ENCODE measurements at places on chromosomes 5 and 9.

DNA sequence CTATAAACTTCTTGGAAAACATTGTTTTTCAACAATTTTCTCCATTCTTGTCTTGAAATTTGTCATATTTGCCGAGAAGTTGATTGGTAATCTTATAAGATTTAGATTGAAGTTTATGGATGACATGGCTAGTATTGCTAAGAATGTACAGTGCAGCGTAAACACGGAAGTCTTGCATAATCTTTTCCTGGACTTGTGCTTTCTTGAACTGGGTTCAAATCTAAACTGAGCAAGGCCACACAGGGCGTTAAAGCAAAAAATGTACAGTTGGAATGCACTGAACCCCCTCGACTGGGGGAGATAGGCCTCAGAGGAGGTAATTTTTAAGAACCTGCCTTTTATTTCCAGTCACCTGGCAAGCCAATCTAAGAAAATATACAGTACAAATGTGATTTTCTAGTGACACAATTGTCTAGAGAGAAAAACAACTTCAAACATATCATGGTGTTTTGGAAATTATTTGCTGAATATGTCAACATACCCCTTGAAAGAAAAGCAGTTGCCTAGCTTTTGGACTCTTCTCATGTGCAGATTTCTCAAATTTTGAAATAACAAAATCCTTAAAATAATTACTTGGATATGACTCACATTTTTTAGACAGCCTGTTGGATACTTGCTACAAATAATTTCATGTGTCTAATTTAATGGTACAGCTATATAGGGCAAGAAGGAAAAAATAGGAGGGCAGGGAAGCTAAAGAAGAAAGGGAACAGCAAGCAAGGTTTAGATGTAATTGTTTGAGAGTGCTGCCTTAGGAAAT lies 18.5 kb upstream of the GAS1 start:
- DNase-seq, result no peak

DNA sequence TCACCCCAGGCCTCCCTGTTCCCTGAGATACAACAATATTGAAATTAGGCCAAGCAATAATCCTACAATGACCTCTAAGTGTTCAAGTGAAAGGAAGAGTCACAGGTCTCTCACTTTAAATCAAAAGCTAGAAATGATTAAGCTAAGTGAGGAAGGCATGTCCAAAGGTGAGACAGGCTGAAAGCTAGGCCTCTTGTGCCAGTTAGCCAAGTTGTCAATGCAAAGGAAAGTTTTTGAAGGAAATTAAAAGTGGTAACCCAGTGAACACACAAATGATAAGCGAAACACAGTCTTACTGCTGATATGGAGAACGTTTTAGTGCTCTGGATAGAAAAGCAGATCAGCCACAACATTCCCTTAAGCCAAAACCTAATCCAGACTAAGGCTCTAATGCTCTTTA lies 39.8 kb downstream of the PTAR1 start:
- DNase-seq, result no peak

GRCh38 chr9:35085078-35085477 lies 5.3 kb upstream of the FANCG start:
- DNase-seq, result no peak

GRCh38 chr5:158074992-158075769 lies 216.2 kb upstream of the CLINT1 start:
- peak; percentile 2 for DNase-seq

DNA sequence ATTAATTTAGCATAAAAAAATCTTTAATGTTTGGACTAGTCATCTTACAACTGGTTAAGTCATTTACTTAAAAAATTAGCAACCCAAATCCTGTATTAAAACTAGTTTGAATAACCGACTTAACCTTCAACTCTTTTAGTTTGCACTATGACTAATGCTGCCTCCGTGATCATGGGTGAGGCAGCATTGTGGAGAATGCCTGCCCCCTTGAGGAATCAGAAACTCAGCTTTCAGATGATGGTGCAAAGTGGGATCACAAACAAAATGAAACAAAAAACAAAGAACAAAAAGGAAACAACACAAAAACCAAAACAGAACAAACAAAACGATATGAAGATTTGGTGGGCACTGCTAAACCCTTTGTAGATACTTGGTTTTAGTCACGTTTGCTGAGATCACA lies 127.0 kb upstream of the PALM2AKAP2 start:
- no peak for DNase-seq

DNA sequence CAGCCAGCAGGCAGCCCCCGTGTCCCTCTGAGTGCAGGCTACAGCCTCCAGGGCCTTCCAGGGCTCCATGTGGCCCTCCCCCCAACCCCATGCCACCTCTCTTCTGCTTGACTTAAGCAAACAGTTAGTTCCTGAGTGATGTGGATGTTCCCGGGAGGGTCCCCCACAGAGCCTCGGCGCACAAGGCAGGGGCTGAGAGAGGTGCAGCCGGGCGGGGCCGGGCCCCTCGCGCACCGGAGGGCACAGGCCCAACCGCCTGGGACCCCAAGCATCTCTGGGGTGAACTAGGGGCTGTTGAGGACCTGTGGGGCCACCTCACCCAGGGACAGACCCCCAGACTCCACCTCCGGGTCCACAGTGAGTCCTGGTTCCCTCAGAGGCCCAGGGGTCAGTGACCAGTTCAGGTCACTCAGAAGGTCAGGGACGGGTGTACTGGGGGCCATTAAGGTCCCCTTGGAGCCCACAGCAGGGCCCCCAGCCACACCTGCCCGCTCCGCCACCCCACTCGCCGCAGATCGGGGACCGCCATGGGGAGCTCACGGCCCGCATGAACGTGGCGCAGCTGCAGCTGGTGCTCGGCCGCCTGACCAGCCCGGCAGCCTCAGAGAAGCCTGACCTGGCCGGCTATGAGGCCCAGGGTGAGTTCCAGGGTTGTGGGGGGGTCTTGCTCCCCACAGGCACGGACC lies 13.2 kb downstream of the GPSM1 start:
- DNase-seq, result no peak

DNA sequence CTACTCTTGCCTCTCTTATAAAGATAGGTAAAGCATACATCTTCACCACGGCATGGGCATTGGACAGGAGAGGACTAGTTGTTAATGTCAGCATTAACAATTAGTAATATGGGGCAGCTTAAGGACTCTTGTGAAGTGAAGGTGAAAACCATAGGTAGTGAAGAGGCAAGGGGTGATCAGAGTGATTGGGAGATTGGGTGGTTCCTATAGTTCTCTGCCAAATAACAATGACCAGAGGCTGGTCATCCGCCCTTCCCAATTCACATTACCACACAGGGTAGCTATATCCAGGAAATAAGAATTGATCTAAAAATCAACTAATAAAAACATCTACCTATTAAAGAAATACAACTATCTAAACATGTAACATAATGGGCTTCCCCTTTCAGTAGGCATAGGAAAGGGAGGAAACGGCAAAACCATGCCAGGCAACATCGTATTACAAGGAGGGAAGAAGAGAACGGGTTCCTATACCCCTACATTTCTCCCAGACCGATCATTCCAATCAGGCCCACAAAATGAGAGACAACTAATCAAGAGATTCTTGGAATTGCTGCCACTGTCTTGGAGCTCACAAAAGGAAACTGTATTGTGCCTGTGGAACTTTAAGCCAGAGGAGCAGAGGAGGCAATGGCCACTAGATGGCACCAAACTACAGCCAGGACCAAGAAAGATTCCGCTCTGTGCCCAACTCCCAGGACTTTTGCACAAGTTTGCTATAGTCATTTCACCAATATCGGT lies 121.6 kb downstream of the FBXL17 start:
- DNase-seq, result peak; percentile 21

DNA sequence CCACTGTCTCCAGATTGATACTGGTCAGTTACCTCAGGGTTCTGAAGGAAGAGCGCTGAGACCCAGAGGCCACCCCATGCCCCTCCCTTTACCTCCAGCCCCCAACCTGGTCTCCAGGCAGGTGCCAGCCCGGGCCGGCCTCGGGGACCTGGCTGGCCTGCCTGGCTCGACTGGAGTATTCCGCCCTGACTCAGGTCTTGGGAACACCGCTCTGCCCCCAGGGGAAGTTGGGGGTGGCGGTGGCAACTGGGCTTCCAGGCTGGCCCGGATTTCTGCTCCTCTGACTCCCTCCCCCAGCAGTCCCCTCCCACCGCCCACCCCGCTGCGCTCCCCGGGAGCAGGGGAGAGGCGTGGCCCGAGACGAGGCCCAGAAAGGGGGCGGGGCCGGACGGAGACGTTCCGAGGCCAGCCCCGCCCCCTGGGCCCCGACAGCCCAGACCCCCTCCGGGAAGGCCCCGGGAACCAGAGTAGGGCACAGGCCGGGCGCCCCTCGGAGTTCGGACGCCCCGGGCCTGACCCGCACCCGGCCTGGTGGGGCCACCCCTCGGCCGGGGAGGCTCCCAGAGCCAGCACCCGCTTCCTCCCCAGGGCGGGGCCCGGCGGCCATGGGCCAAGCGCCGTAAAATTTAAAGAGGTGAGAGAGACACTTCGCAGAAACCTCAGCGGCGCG lies 82.5 kb upstream of the ZBTB43 start:
- DNase-seq, result peak; percentile 70

DNA sequence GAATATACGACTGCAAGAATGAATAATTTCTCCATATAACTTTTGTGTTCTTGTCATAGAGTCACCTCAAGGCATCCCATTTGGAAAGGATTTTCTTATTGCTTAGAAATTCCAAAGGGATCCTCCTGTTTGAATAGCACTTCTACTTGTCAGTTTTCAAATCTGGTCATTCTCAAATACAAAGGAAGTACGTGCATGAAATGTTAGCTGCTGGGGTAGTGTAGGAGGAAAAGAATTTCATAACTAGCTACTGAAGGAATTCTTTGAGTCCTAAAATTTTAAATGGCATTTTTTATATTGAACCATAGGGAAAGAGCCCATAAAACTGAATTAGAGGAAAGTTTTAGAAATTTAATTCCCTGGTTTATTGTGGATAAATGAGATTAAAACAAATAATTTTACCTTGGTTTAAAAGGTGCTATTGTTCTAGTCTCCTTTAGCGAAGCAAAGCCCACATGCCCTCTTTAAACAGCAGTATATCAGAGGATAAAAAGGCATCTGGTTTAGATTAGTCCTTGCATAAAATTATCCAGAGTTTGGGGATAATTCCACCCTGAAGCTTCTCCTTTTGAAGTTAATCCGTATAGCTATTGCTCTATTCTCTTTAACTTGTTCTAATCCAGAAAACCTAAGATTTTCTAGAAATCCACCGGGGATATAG lies 2.0 kb upstream of the MPDZ start:
- DNase-seq, result no peak

GRCh38 chr5:165714598-165714997 lies 2209.2 kb downstream of the MAT2B start:
- no peak for DNase-seq

- no peak for DNase-seq
Measured at GRCh38 chr9:131020388-131020787, 11.4 kb downstream of the LAMC3 start.

- DNase-seq, result no peak
Measured at GRCh38 chr9:99411479-99412115, 189.5 kb downstream of the SEC61B start.

DNA sequence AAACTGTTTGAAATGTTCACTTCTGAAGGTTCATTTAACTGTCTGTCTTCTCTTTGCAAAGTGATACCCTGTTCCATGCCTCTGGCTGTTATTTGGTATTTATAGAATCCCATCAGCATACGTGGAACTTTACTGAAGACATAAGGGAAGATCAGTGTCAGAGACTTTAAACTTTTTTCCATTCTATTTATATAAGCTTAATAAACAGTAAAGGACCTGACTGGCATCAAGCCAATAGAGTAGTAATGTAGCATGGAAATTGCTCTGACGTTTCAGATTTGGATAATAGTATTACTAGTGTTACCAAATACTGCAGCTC lies 94.9 kb upstream of the MINAR2 start:
- DNase-seq, result no peak

- no peak for DNase-seq
Measured at GRCh38 chr5:116569999-116570398, 4.6 kb downstream of the SEMA6A start.

DNA sequence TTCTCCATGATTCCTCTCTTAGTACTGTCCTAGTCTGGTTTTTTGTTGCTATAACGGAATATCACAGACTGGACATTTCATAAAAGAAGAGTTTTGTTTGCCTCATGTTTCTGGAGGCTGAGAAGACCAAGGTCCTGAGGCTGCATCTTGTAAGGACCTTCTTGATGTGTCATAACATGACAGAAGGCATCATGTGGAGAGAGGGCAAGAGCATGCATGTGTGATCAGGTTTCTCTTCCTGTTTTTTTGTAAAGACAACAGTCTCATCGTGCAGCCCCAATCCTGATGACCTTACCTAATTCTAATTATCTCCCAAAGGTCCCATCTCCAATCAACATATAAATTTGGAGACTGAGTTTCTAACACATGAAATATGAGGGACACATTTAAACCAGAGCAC lies 108.4 kb downstream of the MSX2 start:
- no peak for DNase-seq

DNA sequence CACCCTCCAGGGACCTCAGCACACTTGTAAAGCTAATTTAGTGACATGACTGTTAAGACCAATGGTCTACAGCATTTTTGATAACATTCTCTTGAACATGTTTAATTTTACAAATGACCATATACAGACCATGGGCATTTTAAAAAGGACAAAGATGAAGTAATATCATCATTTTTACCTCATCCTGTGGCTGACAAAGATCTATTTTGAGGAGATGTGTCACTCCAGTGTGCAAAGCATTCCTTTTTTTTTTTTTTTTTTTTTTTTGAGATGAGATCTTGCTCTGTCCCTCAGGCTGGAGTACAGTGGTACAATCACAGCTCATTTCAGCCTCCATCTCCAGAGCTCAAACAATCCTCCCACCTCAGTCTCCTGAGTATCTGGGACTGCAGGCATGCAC lies 118.2 kb upstream of the TBC1D2 start:
- DNase-seq, result no peak

DNA sequence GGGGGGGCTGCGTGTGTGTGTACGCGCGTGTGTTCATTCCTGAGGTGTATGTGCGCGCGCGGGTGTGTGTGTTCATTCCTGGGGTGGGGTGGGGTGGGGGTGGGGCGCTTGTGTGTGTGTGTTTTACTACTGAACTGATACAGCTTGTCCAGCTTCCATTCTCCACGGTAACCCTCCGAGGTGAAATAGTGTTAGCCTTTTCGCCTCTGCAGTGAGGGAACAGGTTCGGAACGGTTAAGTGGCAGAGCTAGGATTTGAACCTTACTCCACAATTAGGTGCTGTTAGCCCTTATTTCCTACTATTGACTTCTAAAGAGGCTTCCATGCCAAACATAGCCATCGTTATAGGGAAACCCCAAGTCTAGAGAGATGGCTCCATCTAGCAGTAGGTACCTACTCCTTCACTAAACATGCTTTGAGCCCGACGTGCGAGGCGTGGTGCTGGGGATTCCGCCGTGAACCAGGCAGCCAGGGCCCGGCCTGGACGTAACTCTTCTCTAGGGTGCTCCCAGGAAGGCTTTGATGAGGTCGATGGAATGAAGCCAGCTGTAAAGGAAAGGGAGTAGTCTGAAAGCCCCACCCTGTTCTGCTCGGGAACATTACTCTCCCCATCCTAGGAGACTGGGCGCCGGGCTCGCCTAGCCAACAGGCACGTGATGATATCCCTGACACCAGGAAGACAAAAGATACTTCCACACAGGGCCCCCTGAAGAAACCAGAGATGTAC lies 782 bp upstream of the SKP1 start:
- DNase-seq, result no peak

GRCh38 chr9:120947222-120947621 lies 20.6 kb upstream of the TRAF1 start:
- no peak for DNase-seq

GRCh38 chr5:146068977-146069779 lies 36.2 kb downstream of the PLAC8L1 start:
- no peak for DNase-seq

Measured in activated naive CD4-positive, alpha-beta T cell (primary cell).